ENCODE measurements at places on chromosomes 7 and 10.

- DNase-seq = no peak
Measured at GRCh38 chr7:105496521-105496920, 25.6 kb downstream of the PUS7 start.

GRCh38 chr7:46191776-46192175, 270.7 kb upstream of the IGFBP3 start:
- no peak for DNase-seq

DNA sequence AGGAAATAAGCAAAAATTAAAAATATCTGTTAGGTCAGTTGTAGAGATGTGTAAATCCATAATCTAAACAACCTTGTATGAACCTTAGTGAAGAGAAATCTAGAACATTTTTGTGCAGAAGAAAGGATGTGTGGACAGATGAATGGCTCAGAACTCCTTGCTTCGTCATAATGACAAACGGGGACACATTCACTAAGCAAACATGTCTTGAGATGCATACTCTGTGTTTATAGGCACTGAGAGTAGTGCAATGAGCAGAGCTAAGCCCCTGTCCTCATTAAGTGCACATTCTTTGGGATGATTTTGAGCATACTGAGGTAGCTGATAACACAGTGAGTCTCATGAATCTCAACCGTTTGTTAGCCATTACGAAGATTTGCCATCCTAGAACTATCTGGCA, 360.6 kb upstream of the ANKRD30A start:
- no peak for DNase-seq

DNA sequence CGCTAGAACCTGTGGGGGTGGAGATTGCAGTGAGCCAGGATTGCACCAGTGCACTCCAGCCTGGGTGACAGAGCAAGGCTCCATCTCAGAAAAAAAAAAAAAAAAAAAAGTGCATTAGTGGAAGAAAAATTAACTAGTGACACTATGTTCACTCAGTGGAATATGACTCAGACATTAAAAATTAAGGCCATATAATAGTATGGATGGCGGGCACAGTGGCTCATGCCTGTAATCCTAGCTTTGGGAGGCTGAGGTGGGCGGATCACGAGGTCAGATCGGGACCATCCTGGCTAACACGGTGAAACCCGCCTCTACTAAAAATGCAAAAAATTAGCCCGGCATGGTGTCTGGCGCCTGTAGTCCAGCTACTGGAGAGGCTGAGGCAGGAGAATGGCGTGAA, 3.4 kb downstream of the PHYH start:
- DNase-seq = no peak

DNA sequence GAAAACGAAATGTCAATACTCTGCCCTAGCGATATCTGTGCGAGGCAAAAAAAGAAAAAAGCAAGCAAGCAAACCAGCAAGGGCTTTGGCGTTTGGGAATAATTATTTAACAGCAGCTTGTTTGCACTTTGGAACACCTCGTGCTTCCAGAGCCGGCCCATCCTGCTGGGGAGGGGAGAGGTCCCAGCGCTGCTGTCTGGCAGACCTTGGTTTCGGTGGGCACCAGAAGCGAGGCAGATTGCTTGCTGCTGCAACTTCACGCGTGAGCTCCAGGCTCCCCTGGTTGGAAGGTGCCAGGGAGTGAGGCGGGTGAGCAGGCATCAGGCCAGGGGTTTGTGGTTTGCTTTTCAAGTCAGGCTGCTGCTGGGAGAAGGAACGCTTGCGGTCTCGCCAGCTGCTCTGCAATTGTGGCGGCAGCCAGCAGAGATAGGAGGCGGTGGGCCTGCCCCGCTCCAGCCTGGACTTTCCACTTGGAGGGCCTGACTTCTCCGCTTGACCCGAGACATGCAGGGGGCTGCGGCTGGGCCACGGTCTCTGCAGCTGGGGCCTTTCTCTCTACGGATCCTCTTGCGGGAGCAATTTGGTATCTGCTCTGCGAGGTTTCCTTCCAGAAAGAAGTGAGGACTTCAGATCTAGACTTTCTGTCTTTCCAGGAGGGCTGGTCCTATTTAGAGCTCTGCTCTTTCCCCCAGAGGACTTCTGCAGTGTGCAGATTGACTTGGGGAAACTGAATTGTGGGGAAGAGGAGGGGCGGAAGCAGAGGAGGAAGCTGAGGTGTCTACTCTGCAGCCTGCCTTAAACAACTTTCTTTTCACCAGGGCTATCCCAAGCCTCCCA, 131.4 kb downstream of the PRPF18 start:
- peak; percentile 10 for DNase-seq

DNA sequence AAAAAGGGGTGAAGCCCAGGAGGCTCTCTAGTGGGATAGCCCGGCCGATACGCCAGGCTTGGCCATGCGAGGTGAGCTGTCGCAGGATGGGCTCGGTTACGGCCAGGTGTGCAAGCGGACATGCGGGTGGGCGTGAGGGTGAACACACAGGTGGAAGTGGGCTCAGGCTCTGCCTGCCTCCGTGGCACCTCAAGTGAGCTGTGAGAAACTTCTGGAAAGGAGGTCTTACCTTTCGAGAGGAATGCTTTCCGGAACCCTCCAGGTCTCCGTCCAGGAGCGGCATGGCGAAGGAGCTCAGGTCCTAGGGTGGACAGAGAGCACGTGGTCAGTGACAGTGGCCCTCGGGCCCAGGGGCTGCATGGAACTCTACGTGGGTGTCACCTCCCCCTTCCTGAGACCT, 90.7 kb downstream of the PRKAG2 start:
- DNase-seq = no peak

DNA sequence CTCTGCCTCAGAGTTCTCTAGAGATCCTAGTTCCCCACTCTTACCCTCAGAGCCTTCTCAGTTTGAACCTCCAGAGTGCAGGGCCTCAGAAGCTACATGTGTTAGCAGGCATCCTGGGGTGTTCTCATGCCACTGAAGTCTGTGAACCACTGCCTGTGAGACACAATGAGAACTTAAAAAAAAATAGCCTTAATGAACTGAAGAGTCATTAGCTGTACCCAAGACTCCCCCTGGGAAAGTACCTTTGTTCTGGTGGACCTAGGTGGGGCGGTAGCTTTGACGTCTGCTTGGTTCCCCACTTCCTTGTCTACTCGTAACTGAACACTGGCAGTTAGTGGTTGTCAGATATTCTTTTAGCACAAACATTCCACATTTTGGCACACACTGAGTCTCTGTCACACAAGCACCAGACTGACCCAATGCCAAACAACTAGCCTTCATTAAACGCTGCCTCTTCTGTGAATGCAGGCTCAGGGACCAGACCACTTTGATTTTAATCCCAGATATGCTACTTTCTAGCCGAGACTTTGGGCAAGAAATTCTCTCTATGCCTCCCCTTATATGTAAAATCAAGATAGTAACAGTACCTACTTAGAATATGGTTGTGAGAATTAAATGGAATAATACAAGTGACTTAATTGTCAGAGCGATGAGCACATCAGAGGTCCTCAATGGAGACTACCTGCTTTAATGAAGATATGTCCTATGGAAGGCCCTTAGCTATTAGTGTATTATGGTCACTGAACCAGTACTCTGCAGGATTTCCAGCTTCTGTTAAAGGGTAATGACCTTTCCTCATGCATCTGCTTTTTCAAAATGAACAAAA, 75.3 kb upstream of the CC2D2B start:
- DNase-seq = peak; percentile 49

- DNase-seq = no peak
Measured at GRCh38 chr10:27380929-27381358, 123.2 kb upstream of the RAB18 start.

DNA sequence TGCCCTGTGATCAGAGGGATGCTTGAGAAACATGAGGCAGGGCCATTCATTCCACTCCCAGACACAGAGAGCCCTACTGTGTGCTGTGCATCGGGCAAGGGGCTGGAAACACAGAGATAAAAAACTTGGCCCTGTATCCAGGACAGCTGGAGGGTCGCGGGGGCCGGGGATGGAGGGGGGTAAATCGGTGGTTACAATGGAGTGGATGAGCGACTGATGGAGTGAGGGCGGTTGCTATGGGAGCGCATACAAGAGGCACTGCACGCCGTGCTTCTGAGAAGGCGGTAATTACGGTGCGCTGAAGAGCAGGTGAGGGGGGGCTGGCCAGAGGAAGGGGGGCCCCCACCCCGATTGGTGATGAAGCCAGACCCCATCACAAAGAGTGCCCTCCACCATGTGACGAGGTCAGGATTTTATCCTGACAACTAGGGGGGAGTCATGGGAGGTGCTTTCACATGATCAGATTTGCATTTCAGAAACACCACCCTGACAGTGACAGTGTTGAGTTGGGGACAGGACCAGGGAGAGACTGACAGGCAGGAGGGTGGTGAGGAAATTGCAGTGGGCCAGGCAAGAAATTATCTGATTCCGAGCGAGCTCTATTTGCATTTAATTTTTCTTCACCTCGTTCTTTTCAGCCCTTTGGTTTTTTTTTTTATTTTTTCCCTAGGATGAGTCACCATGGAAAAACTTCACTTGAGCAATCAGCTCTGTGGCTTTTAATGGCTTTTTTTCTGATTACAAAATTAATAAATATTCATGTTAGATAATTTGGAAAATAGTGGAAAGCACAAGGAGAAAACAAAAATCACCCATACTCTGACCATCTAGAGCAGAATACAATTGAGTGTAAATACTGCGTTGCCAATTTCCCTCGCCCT, 7.8 kb downstream of the CPA5 start:
- no peak for DNase-seq

DNA sequence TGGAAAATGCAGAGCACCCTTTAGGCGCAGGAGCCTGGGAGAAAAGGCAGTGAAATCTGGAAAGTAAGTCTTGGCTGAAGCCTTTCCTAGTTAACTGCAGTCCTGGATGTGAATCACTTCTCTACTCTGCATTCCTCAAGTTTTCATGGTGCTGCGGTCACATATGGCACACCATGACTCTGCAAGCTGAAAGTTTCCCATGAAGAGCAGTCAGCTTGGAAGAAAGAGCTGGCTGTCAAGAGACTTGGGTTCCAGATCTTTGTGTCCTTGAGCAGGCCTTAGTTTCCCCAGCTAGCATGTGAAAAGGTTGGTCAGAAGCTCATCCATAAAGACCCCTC, 548.3 kb downstream of the SORCS3 start:
- DNase-seq = no peak

DNA sequence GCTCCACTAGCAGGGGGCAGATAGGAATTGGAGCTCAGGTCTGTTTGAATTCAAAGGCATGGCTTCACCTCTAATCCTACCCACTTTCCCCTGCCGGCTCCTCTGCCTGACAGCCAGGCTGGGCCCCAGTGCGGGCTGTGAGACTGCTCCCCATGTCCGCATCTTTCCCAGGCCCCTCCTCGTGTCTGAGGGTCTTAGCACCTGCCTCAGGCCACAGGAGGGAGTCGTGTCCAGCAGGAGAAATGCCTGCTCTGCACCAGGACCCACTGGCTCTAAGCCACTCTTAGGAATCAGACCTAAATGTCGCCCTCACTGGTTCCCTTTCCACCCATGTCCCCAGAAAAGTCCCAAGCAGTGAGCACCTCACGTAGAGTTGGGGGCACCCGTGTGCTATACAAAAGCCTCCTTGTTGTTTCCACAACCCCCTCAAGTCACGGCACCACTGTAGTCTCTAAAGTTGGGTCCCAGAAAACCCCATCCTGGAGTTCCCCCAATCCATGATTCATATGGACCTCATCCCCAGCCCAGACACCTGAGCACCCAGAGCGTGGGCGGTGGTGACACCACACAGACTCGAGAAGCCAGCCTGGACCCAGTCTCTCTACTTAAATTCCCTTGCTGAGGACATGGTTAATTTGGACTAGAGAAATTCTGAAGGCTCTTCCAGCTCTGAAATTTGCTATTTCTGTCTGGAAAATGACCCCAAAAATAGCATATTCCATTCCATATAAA, 466.4 kb upstream of the ZMIZ1 start:
- no peak for DNase-seq

Measured in activated naive CD4-positive, alpha-beta T cell treated with Interleukin-2 at 50 U/mL for 16 hours (primary cell).